Adipocyte (in vitro differentiated cells): ENCODE measurements at places on chromosomes 12 and 14.

DNA sequence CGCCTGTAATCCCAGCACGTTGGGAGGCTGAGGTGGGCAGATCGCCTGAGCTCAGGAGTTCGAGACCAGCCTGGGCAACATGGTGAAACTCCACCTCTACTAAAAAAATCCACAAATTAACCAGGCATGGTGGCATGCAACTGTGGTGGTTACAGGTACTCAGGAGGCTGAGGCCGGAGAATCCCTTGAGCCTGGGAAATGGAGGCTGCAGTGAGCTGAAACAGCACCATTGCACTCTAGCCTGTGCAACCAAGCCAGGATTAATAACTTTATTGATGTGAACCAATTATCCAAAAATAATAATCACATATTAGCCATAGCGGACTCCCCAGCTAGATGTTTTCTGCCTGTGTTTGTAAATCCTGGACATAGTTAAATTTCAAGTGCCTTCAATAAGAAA, 1.8 kb upstream of the NUDT4 start:
- DNase-seq, result no peak

DNA sequence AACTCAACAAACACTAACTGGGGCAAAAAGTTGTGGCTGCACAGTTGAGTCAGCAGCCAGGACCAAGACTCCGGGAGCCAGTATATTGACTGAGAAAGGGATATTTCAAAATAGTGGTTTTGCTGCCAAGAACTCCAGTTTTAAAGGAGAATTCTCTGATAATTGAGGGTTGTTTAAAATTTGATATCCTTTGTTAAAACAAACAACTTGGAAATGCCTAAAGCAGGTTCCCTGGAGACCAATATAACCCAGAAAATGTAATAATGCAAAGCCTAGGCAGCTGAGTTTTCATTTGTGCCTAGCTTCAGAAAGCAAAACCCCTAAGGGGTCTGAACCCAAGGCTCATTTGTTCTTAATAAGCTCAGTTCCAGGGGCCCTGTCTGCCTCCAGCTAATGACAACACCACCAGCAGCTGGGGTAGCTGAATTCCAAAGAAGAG, 311.7 kb upstream of the CCDC196 start:
- DNase-seq, result peak; percentile 30

- no peak for DNase-seq
Measured at GRCh38 chr12:131281016-131281415, 327.3 kb downstream of the ADGRD1 start.

GRCh38 chr14:50334211-50334610, 22.1 kb downstream of the DMAC2L start:
- DNase-seq, result no peak

- no peak for DNase-seq
Measured at GRCh38 chr12:100173111-100173510, 27.5 kb upstream of the ACTR6 start.

- no peak for DNase-seq
Measured at GRCh38 chr14:100748944-100749343, 22.3 kb downstream of the DLK1 start.

- no peak for DNase-seq
Measured at GRCh38 chr12:90260136-90260535, 551.5 kb upstream of the ATP2B1 start.

DNA sequence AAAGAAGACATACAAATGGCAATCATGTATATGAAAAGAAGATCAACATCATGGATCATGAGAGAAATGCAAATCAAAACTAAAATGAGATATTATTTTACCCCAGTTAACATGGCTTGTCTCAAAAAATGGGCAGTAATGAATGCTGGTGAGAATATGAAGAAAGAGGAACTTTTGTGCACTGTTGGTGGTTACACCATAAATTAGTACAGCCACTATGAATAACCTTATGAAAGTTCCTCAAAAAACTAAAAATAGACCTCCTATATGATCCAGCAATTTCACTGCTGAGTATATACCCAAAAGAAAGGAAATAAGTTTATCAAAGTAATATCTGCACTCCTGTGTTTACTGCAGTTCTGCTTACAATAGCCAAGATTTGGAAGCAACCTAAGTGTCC, 151.7 kb downstream of the PDZRN4 start:
- no peak for DNase-seq

GRCh38 chr14:96039633-96040311, 610 bp downstream of the C14orf132 start:
- peak; percentile 59 for DNase-seq

DNA sequence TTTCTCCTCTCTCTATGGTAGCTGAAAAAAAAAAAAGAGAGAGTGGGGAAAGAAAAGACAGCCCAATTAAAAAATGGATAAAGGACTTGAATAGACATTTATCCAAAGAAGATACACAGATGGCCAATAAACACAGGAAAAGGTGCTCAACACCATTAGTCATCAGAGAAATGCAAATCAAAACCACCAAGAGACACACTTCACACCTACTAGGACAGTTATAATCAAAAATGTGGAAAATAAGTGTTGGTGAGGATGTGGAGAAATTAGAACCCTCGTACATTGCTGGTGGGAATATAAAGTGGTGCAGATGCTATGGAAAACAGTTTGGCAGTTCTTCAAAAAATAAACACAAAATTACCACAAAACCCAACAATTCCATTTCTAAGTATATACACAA, 172.4 kb upstream of the GRIN2B start:
- DNase-seq, result no peak

DNA sequence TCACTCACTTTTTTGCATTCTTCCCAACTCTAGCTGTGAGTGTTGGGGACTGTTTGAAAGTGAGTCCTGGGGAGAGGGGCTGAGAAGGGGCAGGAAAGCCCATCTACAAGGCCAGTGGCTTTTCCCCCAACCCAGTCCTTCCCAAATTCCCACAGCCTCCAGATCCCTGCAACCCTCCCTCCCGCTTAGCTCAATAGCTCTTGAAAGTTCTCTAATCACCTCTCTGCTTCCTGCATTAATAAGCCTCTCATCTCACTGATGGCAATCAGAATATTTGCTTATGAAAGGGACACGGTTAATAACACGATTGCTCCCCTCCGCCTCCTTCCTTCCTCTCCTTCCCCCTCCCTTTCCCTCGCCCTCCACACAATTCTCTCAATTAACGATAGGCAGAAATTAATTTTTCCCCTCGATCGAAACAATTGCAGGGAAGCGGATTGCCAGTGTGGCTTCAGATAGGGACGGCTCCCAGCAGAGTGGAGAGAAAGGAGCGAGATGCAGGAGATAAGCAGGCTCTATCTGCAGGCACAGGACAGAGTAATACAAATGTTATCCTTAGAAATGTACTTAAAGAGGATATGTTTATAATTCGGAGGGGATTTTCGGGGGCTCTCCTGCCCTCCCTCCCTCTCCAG, 15.1 kb upstream of the GPATCH2L start:
- no peak for DNase-seq

GRCh38 chr12:131221957-131222328, 268.2 kb downstream of the ADGRD1 start:
- no peak for DNase-seq

- peak; percentile 19 for DNase-seq
Measured at GRCh38 chr14:89507926-89508460, 91.0 kb upstream of the FOXN3 start.

- DNase-seq, result no peak
Measured at GRCh38 chr14:64244279-64244678, 49.9 kb downstream of the ESR2 start.

- no peak for DNase-seq
Measured at GRCh38 chr14:102695167-102695555, 82.1 kb upstream of the TRAF3 start.

GRCh38 chr12:126189856-126190255, 1124.6 kb downstream of the AACS start:
- DNase-seq, result no peak

GRCh38 chr14:67815573-67816225, 691 bp downstream of the ZFYVE26 start:
- peak; percentile 64 for DNase-seq

DNA sequence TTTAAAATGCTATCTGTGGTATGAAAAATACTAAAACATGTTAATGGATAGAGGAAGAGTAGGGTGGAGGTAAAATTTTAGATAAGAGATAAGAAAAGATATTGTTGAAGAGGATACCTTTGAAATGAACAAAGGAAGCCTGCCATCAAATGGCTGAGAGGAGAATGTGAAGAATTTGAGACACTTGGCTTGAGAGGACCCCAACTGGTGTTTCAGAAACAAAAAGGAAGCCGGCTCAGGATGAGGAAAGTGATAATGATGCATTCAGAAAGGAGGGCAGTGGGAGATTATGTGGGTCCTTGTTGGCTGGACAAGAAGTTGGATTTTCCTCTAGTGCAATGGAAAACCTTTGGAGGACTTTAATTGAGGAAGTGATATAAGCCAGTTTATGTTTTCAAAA, 264.4 kb downstream of the DUSP6 start:
- no peak for DNase-seq

DNA sequence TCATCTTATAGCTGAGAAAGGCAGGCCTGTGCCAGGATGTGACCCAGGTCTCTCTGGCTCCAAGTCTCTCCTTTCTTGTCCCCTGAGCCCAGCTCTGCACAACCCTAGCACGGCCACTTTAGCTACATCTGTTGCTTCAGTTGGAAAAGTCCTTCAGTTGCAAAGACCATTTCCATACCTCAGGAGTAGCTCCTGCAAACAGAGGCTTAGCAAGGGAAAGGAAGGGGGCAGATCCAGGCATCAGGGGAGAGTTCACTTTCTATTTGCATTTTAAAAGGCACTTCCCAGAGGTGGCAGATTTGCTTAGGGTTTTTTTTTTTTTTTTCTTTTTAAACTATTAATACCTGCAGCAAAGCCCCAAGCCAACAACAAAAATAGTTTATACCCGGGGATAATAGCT, 3.0 kb upstream of the PITPNM2 start:
- no peak for DNase-seq

- no peak for DNase-seq
Measured at GRCh38 chr14:82003426-82003825, 469.8 kb upstream of the SEL1L start.

- DNase-seq, result peak; percentile 42
Measured at GRCh38 chr12:104866291-104866690, 91.8 kb downstream of the SLC41A2 start.

GRCh38 chr12:75289753-75290152, 40.4 kb downstream of the CAPS2 start:
- peak; percentile 72 for DNase-seq

GRCh38 chr14:101734246-101734847, 27.2 kb upstream of the PPP2R5C start:
- DNase-seq, result no peak

- peak; percentile 95 for DNase-seq
Measured at GRCh38 chr12:48814262-48815125, 3.8 kb upstream of the CACNB3 start.

- DNase-seq, result no peak
Measured at GRCh38 chr14:102282751-102283465, 22.1 kb downstream of the MOK start.

DNA sequence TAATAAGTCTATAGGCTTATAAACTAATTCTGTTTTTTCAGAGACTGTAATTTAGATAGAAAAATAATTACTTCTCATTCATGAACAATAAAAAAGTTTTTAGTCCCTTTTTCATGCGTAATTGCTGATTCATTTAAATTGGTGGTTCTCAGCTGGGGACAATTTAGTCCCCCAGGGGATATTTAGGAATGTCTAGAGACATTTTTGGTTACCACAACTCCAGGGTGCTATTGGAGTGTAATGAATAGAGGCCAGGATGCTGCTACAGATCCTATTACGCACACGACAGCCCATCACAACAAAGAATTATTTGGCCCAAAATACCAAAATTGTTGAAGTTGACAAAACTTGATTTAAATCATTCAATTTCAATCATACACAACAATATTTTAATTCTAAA, 22.8 kb upstream of the VCPKMT start:
- peak; percentile 1 for DNase-seq

DNA sequence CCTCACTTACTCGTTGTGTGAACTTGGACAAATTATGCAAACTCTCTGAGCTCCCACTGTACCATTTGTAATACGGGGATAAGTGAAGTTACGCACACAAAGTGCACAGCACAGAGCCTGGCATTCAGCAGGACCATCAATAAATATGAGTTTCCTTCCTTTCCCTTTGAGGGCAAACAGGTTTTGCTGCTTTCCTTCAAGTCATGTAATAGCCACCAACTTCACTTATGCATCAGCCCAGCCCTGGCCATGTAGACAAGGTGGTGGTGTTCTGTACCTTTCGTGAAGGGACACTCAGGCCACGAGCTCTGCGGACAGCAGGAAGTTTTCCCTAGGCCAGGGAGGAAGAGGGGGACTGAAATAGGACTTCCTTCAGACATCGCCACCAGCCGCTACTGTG, 272.7 kb downstream of the CACNA1C start:
- DNase-seq, result no peak

DNA sequence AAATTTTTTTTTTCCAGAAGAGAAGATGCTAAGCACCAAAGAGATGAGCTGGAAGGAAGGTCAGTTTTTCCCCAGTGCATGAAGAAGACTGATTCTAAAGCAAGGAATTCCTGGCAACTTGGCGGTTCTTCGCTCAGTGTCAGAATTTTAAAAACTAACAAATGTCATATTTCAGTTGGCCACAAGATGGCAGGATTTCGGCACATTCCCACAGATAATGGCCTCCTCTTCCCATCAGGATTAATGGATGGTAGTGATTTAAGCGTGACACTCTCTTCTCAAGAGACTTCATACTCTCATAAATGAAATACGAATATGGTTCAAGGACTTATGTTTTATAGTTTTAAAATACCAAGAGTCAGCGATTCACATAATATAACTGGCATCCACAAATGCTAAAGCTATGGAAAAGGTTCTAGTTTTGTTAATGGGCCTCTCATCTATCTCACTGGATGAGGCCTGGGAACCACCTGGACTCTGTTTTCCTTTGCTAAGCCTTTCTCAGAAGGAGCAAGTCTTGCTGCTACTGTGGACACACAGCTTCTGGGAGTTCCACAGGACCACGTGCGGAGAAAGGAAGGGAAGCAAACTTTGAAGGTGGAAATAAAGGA, 46.1 kb upstream of the PTPRO start:
- DNase-seq, result peak; percentile 70

DNA sequence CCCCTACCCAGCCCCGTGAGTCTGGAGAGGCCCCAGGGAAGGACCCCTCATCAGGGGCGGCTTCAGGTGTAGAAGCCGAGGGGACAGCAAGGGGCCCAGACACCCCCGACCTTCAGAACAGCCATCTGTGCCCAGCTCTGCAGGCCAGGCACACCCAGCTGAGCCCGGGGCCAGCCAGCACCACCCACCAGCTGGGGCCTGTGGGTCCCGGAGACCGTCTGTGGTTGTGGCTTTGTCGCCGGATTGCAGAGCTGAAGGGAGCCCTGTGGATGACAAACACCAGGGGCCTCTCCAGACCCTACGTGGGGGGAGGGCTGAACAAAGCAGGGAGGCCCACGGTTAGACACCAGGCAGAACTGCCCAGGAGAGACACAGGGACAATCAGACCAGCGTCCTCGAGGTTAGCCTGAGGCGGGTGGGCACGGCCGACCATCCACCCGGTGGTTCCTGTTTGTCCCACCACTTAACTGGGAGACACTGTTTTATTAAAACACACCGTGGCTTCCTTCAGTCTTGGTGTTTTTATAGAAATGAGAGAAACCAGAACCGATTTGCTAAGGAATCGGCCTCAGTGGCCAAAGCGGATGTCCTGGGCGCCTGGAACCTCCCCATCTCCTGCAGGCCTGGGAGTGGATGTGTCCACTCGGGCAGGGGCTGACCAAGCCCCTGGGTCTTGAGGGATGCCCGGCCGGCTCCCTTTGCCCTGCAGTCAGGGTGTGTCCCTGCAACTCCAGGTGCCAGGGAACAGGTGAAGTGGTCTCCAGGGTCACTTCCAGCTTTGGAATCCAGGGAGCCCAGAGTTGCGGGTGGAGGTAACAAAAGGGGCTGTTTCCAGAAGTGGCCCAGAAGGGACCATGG, 10.0 kb downstream of the C14orf180 start:
- no peak for DNase-seq

- no peak for DNase-seq
Measured at GRCh38 chr12:8154526-8154925, 2.3 kb upstream of the ZNF705A start.

GRCh38 chr14:99773521-99774497, 19.4 kb upstream of the EML1 start:
- no peak for DNase-seq
